ENCODE measurements at places on chromosomes 13 and 19.

GRCh38 chr19:51339687-51340656 lies 2.0 kb downstream of the VSIG10L start:
- peak; percentile 67 for DNase-seq

DNA sequence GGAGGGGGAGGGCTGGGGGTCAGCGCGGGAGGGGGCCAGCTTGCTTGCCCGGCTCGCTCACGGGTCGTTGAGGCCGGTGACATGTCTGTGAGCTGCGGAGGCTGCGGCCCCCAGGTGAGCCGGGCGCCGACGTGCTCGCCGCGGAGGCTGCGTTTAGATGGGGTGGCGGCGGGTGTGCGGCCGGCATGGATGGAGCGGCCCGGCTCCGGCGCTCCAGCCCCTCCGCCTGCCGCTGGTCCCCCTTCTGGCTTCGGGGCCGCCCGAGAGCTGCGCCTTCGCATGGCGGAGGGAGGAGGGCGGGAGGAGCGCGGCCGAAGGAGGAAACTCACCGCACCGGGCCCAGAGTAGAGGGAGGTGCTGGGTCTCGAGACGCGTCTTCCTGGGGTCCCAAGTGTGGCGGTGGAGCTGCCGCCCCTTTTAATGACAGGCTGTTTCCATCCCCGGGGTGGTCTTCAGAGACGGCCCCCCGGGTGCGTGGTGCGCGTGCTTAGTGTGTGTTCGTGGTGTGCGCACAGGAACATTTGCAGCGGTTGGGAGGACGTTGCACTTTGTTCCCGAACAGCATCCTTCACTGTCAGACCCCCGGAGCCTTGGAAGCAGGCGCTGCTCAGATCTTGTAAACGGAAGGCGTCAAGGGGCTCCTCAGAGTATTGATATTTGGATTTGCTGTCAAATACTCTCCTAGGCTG lies at the start of gene AKAP11:
AKAP11 (plus strand) TSS at position 38 of the 689 bp plus-strand sequence. CDS start 14,197 bp downstream, outside the sequence.
- peak; percentile 15 for DNase-seq

GRCh38 chr13:60584976-60585375 lies 188.0 kb downstream of the TDRD3 start:
- DNase-seq = no peak

- DNase-seq = no peak
These were observed 86.7 kb downstream of the GNG7 start for GRCh38 chr19:2615782-2616181.

GRCh38 chr13:48801255-48801654 lies 147.5 kb downstream of the CYSLTR2 start:
- DNase-seq = no peak

GRCh38 chr19:32598022-32598421 lies 17.0 kb downstream of the PDCD5 start:
- no peak for DNase-seq

- DNase-seq = no peak
These were observed 1.9 kb downstream of the IRF2BP1 start for GRCh38 chr19:45883881-45884681.

DNA sequence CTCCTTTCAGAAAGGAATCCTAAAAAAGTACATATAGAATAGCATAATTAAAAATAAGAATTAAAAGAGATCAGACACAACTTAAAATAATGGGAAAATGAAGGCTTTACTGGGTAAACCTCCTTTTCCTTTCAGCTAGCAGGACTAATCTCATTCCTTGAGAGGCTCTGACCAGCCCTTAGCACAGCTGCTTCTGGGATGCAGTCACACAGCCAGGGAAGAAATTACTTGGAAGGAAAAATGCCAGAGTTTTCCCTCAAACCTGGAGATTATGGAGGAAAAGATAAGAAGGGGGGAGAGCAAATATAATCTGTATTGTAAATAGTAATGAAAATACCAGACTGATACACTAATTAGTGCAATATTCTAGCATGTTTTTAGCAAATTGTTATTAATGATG lies 91.8 kb downstream of the LRCH1 start:
- DNase-seq = no peak

DNA sequence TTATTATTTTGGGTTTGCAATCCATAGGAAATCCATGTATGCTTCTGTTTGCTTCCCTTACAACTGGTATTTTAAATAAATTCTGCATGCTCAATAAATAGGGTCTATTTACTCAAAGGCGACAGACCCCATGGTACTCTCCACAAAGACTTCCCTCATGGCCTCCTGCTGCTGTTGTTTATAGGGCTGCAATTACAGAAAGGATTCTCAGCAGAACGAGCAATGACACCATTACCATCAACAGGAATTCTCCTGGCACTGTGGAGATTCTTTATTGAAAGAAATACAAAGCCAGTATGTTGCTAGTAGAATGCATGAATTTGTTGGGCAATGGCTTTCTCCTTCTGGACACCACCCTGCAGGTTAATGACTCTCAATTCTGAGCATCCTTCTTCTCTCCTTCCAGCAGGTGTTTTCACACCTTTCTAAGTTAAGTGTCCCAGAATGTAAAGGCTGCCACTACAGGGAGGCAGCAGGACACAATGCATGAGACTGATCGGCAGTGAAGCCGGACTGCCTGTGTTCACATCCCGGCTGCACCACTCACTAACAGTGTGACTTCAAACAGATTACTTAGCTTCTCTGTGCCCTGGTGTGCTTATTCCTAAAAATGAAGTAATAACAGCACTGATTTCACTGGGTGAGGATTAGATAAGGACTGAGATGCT lies 360.2 kb downstream of the DNAJC15 start:
- no peak for DNase-seq

GRCh38 chr13:50780201-50781015 lies 63.1 kb downstream of the DLEU7 start:
- DNase-seq = no peak

DNA sequence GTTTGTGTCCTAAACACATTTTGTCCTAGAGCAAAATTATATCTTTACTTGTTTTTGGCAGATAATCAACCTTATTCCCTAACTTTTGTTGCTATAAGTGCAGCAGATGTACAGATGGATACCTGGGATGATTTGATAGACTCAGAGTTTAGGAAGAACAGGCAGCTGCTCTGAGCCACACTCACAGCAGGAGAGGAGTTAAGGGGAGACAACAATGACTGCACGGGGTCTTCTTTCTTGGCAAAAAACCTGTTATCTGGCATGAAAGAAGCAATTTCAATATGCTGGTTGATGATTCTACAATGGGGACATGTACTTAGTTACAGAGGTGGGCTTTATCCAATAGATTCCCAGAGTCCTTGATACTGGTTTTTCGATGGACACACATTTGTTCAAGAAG lies 258.9 kb upstream of the PCDH9 start:
- DNase-seq = no peak

GRCh38 chr19:47644743-47645482 lies 36.0 kb downstream of the BICRA start:
- no peak for DNase-seq

DNA sequence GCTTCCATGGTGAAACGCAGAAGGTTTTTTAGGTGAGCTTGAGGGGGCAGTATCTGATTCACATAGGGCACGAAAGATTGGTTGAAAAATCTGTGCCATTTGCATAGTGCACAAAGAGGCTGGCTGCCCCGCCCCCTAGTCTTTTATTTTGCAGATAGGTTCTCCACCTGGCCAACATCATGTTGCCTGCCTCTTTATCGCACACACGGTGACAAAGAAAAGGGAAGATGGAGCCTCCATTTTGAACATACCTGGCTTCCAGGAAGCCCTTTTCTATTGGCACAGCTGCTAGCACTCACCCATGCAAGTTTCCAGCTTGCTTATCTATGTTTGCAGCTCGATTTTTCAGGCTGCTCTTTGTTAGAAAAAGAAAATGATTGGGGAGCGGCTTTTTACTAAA lies 316.2 kb upstream of the KLHL1 start:
- no peak for DNase-seq

GRCh38 chr13:57627663-57628062 lies 3.9 kb upstream of the PCDH17 start:
- DNase-seq = no peak
